ENCODE measurements at places on chromosomes 16 and 17. TPM values are rescaled to one million over a fixed set of nuclear protein-coding genes. Genes with fewer than 3 reads are reported as not detected.

The HID1 gene
- 22.7 TPM for total RNA-seq

The G6PC1 gene
- not detected for total RNA-seq

The NPIPB2 gene
- total RNA-seq = 1.5 TPM

The CENPN gene
- total RNA-seq = 67.6 TPM

The CCDC43 gene
- total RNA-seq = 32.7 TPM

The PSMD3 gene
- 178 TPM for total RNA-seq

The TRIM37 gene
- 25.9 TPM for total RNA-seq

The SYCE1L gene
- total RNA-seq = 9.9 TPM

The CMTM2 gene
- total RNA-seq = not detected

The UBFD1 gene
- 51.0 TPM for total RNA-seq

The PRR35 gene
- total RNA-seq = 0.11 TPM

The HBA1 gene
- 1.5 TPM for total RNA-seq

The MMP2 gene
- total RNA-seq = 12.2 TPM

The MT4 gene
- total RNA-seq = not detected

The DDX19B gene
- total RNA-seq = 27.8 TPM

The ERN2 gene
- not detected for total RNA-seq

The HIC1 gene
- 1.5 TPM for total RNA-seq

The KCTD2 gene
- 33.1 TPM for total RNA-seq
